ENCODE measurements at places on chromosomes 5 and 9. TPM values are rescaled to one million over a fixed set of nuclear protein-coding genes. Genes with fewer than 3 reads are reported as not detected.

F12 gene
- total RNA-seq, result 0.49 TPM

FOXD4L4 gene
- total RNA-seq, result not detected

NEURL1B gene
- 9.1 TPM for total RNA-seq

FCN2 gene
- not detected for total RNA-seq

PDE4D gene
- 7.0 TPM for total RNA-seq

GALNT12 gene
- 3.3 TPM for total RNA-seq

TERT gene
- not detected for total RNA-seq

ETF1 gene
- 49.9 TPM for total RNA-seq
